ENCODE measurements at places on chromosomes 12 and 14.

GRCh38 chr14:96576937-96577336 is 74.8 kb downstream of the PAPOLA start:
- DNase-seq: no peak

DNA sequence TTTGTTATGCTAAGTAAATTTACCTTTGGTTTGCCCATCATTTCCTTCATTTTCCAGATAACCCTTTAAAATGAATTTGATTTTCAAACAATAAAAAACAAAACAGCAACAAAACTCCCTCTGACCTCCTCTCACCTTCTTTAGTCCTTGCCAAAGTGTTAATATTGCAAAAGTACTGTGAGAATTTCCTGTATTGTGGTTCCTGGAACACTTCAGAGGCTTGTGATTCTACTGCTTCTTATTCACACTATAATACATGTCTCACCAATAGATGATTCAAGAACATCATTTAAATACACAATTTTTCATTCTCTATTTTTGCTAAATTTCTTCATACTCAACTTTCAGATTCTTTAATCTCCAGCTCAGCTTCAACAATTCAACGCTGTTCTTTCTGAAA is at the start of gene KLRD1:
Gene KLRD1, plus strand, starts transcription at position 241 of the 400 bp plus-strand sequence. CDS start 208 bp downstream, outside the sequence.
- no peak for DNase-seq

DNA sequence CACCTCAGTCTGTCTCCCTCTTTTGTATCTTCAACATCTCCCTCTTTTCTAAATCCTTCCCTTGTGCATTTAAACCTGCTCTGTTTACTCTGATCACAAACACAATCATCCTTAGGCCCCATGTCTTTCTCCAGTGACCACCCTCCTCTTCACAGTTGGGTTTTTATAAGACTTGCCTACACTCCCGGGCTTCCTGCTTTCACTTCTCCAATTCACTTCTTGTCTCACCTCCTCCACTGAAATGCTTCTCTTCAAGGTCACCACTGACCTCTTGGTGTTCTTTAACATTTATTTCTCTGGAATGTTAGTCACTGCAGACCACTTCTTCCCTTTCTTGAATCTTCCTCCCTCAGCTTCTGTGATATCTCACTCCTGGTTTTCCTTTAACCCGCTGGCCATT is 8.7 kb upstream of the SMCO2 start:
- no peak for DNase-seq

GRCh38 chr12:118034429-118035189 is 18.1 kb downstream of the RFC5 start:
- peak; percentile 25 for DNase-seq

GRCh38 chr12:59186451-59186850 is 266.1 kb upstream of the LRIG3 start:
- DNase-seq: no peak

- no peak for DNase-seq
Measured at GRCh38 chr12:42643881-42644579, 54.5 kb upstream of the PRICKLE1 start.

- no peak for DNase-seq
Measured at GRCh38 chr14:57725399-57726077, 140.4 kb downstream of the SLC35F4 start.

DNA sequence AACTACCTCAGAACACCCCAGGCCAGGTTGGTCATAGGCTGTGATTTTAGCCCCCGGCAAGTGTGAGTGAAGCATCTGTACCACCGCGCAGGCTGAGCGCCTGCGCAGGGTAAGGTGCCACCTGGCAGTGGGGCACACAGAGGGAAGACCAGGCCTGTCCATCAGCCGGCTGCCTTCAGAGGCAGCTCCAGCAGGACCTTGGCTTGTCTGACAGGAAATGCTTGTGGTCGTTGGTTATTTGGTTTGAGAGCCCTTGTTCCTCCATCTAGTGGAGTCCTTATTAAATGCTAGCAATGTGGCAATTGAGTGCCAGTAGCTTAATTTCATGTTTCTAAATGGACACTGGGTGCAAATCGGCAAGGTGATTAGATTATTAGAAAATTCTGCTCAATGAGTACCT is 27.5 kb downstream of the SLC25A29 start:
- no peak for DNase-seq

DNA sequence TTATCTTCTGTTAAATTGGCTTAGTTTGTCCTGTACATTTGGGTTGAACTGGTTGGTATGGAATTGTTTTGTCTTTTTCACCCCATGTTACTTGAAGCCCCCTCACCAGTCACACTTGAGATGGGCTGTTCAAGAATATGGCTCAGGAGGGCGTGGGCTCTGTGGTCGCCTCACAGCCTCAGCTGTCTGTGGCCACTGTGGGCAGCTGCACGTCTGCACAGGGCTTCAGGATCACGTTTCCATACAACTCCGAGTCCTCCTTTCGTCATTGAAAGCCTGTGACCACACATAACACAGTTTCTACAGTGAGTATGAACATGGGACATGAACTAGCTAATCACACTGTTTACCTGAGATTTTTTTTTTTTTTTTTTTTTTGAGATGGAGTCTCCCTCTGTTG is 81.3 kb downstream of the MOK start:
- no peak for DNase-seq

- no peak for DNase-seq
Measured at GRCh38 chr14:50407111-50407812, 10.6 kb upstream of the CDKL1 start.
